Activated CD4-positive, alpha-beta T cell treated with anti-CD3 and anti-CD28 coated beads, Interleukin-2, amount 50 U/mL, for 16 hours (primary cell): ENCODE measurements at places on chromosomes 16 and 17.

DNA sequence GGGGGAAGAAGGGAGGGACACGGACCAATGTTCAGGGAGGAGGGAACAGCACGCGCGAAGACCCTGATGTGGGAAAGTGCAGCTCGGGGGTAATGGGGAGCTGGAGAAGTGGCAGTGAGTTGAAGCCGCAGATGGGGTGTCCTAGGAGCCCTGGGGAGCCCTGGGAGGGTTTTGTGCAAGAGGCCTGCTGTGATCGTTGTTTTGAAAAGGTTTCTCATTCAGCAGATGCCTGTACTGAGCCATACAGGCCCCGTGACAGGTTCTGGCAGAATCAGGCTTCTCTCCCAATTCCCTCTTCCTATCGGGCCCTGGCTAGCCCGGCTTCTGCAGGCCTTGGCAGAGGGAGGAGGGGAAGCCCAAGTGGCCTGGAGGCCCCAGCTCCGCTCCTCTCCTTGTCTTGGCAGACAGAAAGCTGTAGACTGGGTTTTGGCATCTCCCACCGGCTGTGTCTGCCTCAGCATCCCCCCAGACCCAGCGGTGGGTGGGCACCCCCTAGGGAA is 38.4 kb upstream of the EMP2 start:
- no peak for DNase-seq

DNA sequence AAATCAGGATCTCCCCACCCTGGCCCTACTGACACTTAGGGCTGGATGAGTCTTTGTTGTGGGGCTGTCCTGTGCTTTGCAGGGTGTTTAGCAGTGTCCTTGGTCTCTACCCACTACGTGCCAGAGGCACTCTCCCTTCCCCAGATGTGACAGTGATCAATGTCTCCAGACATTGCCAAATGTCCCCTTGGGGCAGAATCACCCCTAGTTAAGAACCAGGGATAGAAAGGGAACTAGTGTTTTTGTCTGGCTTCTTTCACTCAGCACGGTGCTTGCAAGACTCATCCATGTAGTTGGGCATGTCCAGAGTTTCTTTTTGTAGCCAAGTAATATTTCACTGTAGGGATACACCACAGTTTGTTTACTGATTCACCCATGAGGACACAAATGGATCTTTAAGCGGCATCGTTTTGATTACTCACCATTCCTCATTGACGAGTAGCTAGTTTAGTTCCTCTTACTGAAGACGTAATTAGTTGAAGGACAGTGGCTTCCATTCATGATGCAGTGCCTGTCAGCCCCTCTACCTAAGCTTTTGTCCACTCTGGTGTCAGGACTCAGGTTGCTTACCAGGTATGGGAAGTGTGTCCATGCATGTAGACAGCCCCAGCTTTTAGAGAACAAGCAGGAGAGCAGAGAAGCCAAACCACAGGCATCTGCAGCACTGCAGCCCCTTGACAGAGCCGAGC is 26.0 kb upstream of the ITGB4 start:
- DNase-seq, result no peak

- DNase-seq, result peak; percentile 42
These were observed 42.7 kb upstream of the CPNE2 start for GRCh38 chr16:57049678-57050077.

DNA sequence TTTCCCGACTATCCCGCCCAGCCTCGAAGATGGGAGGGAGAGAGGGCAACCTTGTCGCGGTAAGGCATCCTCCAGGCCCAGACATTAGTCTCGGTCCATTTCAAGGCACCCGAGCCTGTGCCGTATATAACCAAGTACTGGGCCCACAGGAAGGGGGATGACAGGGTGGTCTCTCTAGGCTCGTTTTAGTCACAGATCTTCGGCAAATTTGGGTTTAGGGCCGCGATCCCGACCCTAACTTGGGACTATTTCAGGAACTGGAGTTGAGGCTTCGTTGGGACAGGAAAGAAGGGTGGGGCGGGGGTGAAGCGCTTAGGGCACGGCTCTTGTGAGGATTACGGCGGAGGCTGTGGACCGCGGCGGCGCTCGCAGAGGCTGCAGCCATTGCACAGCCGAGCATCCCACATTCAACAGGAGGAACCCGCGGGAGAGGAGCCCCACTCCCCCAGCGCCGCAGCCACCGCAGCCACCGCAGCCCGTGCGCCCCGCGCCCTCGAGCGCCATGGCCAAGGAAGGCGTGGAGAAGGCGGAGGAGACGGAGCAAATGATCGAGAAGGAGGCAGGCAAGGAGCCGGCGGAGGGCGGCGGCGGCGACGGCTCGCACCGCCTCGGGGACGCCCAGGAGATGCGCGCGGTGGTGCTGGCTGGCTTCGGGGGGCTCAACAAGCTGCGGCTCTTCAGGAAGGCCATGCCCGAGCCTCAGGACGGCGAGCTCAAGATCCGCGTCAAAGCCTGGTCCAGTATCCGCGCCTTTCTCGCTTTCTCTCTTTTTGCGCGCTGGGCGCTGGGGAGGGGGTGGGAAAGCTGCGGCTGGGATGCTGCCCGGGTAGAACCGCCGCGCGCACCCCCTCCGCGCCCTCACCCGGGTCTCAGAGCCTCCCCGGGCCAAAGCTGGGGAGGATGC is at the start of gene VAT1L:
TSS of gene VAT1L (plus strand) at position 384 of the 904 bp plus-strand sequence. CDS start at position 503, 119 bp downstream.
- peak; percentile 30 for DNase-seq

DNA sequence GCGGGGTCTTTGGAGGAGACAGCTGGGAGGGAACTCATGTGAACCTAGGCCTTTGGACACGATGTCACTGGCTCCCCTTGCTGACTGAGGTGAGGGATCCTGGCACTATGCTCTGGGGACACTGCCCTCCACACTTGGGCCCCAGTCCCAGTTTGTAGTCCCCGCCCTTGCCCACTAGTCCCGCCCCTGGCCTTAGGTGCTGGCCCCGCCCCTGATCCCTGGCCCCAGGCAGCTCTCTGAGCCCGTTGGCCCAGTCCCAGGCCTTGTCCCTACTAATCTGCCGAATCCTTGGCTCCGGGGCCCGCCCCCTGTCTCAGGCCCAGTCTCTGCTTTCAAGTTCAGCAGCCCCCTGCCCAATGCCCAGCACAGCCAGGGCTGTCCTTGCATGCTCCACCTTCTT is 61.0 kb downstream of the SMPD3 start:
- DNase-seq, result no peak

DNA sequence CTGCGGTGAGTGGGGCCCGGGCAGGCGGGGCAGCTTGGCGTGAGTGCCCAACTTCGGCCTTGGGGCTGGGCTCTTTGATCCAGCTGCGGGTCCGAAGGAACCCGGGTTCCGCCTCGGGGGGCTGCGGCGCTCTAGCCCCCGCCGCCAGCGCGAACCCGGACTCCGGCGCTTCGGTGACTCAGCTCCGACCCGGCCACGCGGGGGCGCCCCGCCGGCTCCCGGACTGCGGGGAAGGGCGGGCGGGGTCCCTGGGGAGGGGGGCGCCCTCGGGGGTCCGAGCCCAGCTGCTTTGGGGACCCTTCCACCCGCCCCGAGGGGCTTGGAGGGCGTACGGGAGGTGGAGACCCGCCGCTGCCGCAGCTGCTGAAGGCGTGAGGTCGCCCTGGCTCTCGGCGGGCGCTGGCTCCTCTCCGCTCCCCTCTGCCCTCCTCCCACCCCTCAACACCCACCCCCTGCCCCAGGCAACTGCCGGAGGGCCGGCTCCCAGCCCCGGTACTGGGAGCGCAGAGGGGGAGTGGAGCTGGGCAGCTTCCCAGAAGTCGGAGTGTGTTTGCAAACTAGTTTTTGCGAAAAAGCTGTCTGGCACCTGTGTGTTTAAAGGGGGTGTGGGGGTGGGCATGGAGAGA is 516 bp downstream of the CPNE2 start:
- peak; percentile 34 for DNase-seq

- no peak for DNase-seq
These were observed 48.9 kb downstream of the UBE2G1 start for GRCh38 chr17:4317610-4318009.

DNA sequence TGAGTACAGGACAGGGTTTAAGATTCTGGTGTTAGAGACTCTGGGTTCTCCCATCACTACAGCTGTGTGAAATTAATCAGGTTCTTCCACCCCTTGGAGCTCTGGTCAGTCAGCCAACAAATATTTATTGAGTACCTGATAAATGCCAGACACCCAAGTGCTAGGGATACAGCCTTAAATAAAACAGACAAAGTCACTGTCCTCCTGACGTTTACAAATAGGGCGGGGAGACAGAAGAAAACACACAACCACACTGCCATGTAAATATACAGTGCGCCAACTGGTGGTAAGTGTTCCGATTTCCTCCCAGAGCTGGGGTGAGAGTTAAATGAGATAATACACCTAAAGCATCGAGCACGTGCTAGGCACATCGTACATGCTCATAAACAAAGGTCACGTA is 121.0 kb downstream of the COPRS start:
- DNase-seq, result no peak

- DNase-seq, result no peak
These were observed 402.2 kb upstream of the SALL1 start for GRCh38 chr16:51553314-51553713.

GRCh38 chr16:85458968-85459367 is 154.2 kb upstream of the GSE1 start:
- DNase-seq, result no peak
